ENCODE measurements at places on chromosomes 3 and 15.

DNA sequence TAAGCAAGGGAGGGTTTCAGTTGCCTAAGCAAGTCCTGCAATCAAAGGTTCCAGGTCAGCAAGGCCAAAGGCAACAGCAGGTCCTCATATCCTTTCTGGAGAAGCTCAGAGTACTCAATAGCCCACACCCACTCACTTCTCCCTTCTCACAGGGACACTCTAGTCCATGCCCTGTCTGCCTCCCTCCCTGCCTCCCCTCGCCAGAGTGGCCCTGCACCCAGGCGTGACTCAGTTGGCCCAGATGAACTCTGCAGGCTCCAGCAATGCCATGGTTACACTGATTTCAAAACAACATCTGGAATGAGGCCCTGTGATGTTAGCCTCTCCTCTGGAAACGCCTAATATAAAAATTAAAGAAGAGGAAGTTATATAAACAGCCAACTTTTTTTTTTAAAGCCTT is 32.9 kb downstream of the IL16 start:
- no peak for DNase-seq

DNA sequence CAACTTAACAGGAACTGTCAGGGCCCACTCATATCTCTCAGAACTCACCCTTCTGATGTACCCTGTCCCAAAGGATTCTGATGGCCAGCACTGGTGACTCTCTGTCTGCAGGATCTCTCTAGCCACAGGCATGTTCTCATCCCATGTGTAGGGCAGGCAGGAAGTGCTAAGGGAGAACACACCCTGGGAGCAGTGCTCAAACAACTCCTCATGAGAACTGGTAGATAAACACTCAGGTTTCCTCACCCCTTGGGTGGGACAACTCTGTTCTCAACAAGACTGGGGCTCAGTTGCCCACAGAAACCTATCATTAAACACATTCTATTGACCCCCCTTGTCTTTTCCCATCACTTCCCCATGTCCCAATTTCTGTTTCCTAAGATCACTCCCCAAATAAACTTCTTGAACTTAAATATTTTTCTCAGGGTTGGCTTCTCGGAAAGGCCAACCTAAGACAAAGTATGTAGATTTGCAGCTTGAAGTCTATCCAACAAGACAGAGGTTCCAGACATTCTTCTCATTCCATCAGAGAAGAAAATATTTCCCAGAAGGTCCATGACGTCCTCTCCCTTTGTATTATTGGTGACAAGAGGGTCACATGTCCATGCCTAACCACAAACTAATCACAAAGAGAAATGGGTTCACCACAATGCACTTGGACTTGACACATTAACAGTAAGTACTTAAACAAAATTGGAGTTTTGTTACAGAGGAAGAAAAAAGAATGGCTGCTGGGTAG is 276.6 kb upstream of the GADL1 start:
- no peak for DNase-seq

GRCh38 chr15:81165535-81165934 is 31.1 kb upstream of the IL16 start:
- no peak for DNase-seq

- DNase-seq = no peak
These were observed 258.7 kb downstream of the SLCO3A1 start for GRCh38 chr15:92112180-92112579.

DNA sequence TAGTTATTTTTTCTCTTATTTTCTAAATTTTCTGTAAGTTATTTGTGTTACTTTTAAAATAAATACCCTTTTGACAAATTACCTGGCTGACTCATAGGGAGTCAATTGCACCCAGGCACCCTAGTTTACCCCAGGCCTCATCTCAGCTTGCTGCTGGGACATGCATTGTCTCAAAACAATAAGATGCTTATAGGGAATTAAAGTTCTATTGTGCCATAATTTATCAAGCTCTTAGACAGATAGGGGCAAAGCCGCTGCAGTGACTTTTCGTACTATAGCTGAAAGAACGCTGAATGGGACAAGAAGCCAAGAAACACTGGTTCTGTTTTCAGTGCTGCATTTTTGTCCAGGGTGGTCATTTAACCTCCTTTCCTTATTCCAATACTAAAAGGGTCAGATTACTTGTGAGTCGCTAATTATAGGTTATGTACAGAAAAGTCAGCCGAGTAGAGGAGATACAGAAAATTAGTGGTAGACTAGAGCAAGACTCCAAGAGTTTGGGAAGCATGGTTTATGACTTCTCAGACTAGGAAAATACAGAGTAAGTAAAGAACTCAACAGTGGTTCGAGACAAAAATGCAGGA is 50.3 kb downstream of the EXD1 start:
- no peak for DNase-seq

- no peak for DNase-seq
These were observed 73.2 kb downstream of the STAG1 start for GRCh38 chr3:136678981-136679380.
